CD4-positive, alpha-beta T cell treated with Interleukin-21 for 1 hour (primary cell): ENCODE measurements at places on chromosomes 1 and 21.
A peak's percentile ranks its signal among the peaks of the same experiment; 100 is the strongest.

- peak; percentile 21 for DNase-seq
These were observed 43.5 kb downstream of the GBP6 start for GRCh38 chr1:89407360-89407759.

GRCh38 chr1:9906466-9906865 is 3.6 kb downstream of the CTNNBIP1 start:
- no peak for DNase-seq

- no peak for DNase-seq
These were observed 41.2 kb upstream of the USH2A start for GRCh38 chr1:216464489-216464888.

GRCh38 chr1:22197644-22198043 is 54.7 kb upstream of the WNT4 start:
- no peak for DNase-seq

DNA sequence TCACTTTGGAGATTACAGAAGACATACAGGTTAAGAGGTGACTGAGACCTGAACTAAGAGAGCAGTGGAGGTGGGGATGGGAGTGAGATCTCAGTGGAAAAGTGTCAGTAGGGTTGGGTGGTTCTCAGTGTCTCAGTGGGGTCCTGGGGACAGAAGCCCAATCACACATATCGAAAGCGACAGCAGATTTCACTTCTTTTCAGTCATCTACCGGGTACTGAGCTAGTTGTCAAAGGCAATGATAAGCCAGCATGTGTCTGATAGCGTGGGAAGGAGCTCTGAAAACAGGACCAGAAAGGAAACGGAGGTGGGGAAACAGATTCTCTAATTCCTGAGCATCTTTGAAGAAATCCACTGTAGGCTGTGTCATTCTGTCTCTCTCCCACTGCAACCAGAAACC is 59.5 kb downstream of the RHOU start:
- DNase-seq: no peak

- DNase-seq: no peak
These were observed 16.7 kb downstream of the LURAP1 start for GRCh38 chr1:46219551-46220520.

- DNase-seq: no peak
These were observed 4.5 kb downstream of the FHL3 start for GRCh38 chr1:38000529-38001455.

DNA sequence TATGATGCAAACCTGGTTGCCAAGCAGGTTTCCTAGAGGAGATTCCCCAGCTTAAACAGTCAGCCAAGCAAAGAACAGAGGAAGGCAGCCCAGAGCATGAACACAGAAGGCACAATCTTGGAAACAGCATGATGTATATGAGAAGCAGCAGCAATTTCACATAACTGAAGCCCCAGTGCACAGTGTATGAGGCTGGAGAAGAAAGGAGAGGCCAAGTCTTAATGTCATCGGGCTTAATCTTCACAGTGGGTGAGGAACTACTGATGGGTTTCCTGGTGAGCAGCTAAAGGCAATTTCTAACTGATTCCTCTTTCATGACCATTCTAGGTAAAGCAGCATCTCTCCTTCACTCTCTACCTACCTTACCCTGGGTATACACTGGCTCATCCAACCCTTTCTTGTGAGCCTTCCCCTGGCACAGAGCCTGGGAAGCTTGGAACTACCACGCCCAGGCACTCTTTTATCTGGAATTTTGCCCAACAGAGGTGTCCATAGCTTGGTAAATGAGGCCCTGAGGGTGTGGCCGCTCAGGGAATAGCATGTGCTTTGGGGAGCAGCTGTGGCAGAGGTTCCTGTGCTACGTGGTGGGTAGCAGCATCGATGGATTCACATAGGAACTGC is 22.0 kb downstream of the FYB2 start:
- DNase-seq: no peak

DNA sequence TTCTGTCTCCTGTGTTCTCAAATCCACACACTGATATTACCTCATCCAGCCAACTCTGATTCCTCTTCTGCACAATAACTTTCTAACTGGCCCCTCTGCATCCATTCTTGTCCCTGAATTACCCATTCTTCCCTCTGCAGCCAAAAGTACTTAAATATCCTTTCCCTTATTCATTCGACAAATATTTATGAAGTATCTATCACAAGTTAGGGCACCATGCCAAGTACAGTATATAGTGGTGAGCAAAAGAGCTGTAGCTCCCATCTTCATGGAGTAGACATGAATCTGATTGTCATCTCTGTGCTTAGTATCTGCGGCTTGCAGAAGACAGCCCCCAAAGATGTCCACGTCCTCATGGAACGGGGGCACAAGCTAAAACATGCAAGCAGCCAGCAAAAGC is 316.8 kb downstream of the SETD4 start:
- DNase-seq: no peak

DNA sequence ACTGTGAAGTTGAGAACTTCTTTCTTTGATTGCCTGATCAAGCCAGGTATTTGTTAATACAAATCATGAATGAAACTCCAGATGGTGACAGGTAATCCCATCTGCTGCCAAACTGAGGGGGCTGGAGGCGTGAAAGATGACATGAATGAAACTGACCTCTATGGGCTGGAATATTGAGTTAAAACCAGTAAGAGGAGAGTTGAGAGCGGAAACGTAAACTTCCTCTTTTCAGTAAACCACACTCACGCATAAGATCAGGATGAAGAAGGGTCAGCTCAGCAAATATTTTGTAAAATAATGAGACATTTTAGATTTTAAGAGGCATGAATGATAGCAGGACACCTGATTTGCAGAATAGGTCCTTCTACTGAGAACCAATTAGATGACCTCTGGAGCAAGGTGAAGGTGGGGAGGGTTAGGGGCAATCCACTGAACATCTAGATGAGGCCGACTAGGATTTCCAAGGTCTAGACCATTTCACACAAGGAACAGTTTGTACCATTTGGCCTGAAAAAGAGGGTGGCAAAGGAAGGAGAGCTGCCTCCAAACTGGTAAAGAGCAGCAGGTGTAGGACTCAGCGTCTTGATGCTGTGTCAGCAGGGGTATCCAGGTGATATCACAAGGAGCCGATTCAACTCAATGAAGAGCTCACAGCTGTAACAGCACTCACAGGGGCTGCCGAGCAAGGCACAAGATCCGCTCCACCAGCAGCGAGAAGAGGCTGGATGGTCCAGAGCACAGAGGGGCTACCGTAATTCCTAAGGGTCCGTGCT is 132.6 kb downstream of the NTPCR start:
- DNase-seq: no peak

DNA sequence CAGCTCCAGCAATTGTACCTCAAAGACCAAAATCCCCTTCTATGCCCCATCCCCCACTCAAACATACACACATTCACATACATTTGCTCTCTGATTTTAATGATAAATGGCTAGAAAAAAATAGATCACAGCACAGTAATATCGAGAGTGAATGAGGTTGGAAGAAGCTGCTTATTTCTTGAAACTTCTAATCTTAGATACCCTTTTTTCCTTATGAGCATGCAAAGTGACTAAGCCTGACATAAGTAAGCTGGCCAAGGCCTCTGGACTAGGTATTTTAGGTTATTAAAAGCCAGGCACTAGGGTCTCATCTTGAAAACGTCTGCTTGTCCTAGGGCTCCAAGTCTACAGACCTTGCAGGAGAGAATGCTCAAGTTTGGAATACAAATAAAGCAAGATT is 133.6 kb downstream of the TGFBR3 start:
- no peak for DNase-seq

GRCh38 chr1:155479205-155479604 is 83.4 kb downstream of the ASH1L start:
- DNase-seq: no peak

GRCh38 chr21:37971390-37971950 is 55.2 kb upstream of the KCNJ6 start:
- DNase-seq: no peak

GRCh38 chr21:21232320-21232719 is 234.1 kb downstream of the NCAM2 start:
- DNase-seq: no peak

GRCh38 chr1:23904748-23905357 is 8.3 kb downstream of the CNR2 start:
- no peak for DNase-seq

DNA sequence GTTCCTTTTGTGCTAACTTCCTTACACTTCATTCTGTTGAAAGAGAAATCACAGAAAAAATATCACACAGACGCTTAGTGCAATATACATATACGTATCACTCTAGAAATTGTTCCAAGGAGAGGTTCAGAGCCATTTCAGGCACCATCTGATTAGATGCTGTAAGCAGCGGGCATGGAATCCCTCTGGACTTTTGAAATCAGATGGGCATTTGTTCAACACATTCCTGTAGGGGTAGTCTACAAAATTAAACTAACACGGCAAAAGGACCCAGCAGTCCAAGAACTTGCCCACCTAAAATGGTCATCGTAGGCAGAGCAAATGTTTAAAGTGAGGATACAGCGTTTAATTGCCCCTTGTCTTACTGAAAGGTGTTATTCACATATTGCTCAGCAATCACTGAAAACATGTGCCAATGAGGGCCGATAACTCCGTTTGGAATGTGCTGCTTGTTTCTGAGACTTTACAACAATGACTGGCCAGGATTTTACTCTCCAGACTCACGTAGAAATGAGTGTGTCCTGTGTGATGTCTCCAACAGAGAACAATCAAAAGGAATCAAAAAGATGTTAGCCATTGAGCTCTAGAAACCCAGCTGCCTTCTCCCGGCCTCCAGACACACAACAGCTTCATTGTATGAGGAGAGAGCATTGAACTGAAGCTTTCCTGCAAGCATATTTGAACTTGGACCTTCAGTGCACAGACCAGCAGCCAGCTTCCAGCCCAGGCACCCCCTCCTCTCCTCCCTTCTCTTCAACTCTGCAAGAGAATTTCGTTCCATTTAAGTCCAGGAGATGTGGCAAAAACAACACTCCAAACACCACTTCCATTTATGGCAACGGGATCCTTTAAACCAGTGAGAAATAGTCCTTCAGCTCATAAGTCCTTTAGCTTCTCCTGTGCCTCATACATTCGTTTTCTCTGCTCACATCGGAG is 32.1 kb upstream of the ADORA3 start:
- no peak for DNase-seq

DNA sequence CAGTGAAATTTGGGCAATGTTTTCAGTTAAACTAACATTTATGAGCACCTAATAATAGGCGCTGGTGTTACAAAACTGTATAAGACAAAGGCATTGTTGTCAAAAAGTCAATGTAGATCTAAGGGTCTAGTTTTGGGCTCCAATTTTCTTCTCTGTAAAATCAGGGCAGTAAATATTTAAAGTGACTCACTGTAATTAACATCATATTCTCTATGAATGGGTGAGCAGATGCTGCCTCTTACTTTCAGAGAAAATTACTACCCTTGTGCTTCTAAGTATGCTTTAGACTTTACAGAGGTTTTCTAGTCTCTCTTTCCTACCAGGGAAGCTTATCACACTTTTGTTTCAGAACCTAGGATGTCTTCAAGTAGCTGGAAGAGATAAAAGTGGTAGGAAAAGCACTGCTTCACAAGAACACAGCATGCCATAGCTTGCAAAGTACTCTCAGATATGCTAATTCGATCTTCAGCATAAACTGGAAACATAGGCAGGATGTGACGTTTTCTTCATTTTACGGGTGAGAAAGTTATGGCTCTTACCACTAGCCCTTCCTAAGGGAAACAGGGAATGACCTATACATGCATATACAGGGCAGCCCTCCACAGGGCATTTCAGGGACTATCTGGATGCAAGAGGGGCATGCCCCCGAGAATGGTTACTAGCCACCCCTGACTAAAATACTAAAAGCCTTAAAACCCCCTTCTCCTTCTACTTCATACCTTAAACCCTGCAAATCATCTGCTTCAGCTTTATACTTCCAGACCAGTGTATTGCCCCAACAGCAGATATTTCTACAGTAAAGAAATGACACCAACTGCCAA is 2.6 kb downstream of the C1orf116 start:
- no peak for DNase-seq

GRCh38 chr1:218772575-218772974 is 401.1 kb upstream of the LYPLAL1 start:
- DNase-seq: no peak

DNA sequence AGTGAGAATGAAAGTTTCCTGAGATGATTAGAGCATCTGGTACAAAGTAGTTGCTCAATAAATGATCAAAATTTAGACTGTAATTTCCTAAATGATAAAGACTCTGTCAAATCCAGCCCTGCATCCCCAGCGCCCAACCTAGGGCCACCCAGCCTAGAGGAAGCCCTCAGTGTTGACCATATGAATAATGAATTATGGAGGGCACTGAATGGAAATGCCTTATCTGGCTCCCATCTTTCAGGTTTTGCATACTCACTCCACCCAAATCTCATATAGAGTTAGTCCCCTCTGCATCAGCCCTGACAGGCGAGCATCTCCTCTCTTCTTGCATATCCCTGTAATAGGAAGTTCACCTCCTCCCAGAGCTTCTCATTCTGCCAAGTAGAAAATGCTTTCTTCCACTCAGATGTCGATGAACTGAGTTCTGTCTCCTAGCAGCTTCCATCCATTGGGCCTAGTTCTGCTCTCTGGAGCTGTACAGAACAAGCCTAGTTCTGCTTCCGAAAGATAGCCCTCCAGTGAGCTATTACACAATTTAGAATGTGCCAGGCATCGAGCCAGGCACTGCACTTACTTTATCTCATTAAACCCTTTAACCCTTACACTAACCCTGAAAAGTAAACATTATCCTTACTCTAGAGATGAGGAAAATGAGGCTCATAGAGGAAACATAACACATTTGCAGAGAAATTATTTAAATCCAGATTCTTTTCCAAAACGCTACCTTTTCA is 20.9 kb downstream of the COA7 start:
- DNase-seq: no peak

- DNase-seq: no peak
These were observed 14.1 kb downstream of the PDXK start for GRCh38 chr21:43733060-43733459.

DNA sequence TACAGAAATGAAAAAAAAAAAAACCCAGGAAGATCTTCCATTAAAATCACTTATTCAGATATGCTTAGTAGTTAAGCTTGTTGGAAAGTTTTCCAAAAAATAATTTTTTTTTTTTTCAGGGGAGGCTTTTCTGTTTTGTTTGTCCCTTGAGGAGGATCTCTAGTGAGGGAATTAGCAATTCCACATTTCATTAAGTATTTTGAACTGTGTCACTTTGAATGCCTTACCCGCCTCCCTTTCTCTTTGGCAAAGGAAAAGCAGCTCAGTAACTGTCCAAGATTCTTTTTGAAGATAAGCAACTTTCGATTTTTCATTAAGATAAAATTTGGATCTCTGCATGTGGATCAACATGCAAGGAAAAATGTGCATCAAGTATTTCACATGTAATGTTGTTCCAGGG is 1.8 kb downstream of the NTNG1 start:
- DNase-seq: no peak
